Activated T-cell treated with anti-CD3 and anti-CD28 coated beads, Interleukin-2, amount 50 U/mL, for 72 hours (primary cell): ENCODE measurements at places on chromosomes 1 and 21. TPM values are rescaled to one million over a fixed set of nuclear protein-coding genes. Genes with fewer than 3 reads are reported as not detected.

DNA sequence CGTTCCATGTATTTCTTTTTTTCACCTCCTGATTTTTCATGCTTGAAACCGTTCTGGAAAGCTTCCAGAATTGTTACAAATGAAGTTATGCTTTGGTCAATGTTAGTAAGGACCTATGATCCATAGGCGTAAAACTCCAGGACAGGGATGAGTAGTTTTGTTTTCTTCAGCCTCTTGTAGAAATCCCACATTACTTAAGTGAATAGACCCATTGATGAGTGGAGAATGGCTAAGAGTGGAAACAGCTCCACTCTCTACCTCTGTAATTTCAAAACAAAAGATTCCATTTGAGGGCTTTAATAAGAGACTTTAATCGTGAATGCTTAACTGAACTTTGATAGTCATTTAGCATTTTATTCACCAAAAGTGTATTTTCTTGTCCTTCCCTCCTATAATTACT, 3.0 kb upstream of the TGFB2 start:
- DNase-seq, result no peak

DNA sequence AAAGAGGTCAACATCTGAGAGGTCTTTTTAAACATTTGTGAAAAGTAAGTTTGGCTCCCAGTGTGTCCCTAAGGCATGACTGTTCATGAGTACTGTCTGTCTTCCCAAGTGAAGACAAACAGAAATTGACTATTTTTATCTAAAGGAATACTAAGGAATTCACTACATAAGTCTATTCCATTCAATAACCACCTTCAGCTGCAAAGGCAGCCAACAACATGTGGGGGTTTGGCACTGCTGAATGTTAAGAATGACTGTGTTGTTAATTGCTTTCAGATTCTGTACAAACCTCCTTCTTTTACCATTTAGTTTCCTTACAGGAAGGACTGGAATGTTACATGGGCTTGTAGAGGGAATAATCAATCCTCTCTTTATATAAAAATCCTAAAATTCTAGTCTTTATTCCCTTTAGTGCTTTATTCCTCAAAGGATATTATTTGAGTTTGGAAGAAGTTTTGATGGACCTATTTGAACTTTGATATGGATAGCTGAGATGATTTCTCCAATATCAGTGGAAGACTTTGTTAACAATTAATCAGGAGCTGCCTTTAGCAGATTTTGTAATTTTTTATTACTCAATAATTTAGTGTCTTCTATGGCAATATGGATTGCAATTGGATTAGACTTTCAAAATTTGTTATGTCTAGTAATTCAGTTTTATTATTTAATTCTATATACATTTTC, 201.7 kb upstream of the CHRM3 start:
- DNase-seq, result no peak

GRCh38 chr1:15323351-15323988, 76.4 kb downstream of the FHAD1 start:
- DNase-seq, result peak; percentile 71

The CLIC6 gene
- 0.82 TPM for total RNA-seq

GRCh38 chr1:9242338-9242969, 7.9 kb downstream of the H6PD start:
- DNase-seq, result no peak

The LINGO4 gene
- 0.88 TPM for total RNA-seq

The LEMD1 gene
- not detected for total RNA-seq

GRCh38 chr1:55604749-55605148, 389.6 kb upstream of the USP24 start:
- DNase-seq, result no peak

DNA sequence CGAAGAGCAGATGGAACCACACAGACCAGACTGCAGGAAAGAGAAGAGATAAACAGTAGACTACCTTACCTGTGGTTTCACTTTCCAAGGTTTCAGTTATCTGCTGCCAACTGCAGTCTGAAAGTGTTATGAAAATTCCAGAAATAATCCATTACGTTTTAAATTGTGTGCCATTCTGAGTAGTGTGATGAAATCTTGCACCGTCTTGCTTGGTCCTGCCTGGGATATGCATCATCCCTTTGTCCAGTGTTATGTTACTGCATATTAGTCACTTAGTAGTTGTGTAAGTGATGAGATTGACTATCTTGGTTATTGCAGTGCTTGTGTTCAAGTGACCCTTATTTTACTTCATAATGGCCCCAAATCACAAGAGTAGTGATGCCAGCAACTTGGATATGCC, 33.9 kb downstream of the DNAJC6 start:
- no peak for DNase-seq

DNA sequence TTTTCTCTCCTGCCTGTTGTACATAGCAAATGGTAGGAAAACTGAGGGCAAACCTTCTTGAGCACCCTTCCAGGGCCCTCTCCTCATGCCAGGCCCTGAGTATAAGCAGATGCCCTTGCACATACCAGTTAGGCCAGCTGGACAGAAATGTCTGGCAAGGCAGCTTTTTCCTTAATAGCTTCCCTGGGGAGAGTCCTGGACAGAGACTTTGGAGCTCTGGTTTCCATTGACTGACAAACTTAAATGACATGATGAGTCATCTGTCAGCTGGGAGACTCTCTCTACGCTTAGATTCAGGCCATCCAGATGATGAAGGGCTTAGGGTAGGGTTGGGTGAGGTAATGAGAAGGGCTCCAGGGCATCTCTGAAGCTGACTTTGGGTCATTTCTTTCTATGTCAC, 317.5 kb downstream of the ASTN1 start:
- no peak for DNase-seq

The GPR25 gene
- total RNA-seq, result not detected
